ENCODE measurements at places on chromosomes 4 and X.

- no peak for DNase-seq
These were observed 161.9 kb upstream of the STK26 start for GRCh38 chrX:131861088-131861787.

DNA sequence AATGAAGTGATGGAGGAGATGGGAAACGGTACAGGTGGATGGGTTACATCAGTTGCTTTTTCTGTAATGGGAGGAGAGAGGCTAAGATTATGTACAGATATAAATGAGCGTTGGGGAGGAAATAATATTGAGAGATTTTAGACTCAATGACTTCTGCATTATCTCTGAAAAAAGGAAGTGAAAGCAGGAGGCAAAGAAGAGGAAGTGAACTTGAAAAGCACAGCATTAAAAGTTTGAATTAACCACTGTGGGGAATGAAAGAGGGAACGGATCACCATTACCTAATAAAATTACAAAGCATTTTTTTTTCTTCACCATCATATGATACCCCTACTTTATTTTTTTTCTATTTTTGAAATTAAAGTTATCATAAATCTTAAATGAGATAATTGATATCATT lies 1025.5 kb downstream of the RPA4 start:
- no peak for DNase-seq

GRCh38 chrX:135112743-135113142 lies 7.6 kb downstream of the ETDB start:
- no peak for DNase-seq

- no peak for DNase-seq
These were observed 34.3 kb downstream of the ATP10D start for GRCh38 chr4:47519239-47519883.

DNA sequence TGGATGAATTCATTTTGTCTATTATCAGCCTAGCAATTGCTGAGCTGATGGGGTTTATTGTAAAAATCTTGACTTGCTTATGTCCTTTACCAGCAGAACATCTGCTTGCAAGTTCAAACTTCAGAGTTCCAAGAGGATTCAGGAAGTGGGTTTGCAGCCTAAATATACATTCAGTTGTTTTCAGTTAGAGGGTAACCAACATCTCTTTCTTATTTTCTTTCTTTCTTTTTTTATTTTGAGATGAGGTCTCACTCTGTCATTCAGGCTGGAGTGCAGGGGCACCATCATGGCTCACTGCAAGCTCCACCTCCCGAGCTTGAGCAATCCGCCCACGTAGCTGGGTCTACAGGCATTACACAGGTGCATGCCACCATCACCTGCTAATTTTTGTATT lies 31.4 kb upstream of the FHL1 start:
- no peak for DNase-seq
